Adipocyte (in vitro differentiated cells): ENCODE measurements at places on chromosomes 5 and 9.
A peak's percentile ranks its signal among the peaks of the same experiment; 100 is the strongest.

DNA sequence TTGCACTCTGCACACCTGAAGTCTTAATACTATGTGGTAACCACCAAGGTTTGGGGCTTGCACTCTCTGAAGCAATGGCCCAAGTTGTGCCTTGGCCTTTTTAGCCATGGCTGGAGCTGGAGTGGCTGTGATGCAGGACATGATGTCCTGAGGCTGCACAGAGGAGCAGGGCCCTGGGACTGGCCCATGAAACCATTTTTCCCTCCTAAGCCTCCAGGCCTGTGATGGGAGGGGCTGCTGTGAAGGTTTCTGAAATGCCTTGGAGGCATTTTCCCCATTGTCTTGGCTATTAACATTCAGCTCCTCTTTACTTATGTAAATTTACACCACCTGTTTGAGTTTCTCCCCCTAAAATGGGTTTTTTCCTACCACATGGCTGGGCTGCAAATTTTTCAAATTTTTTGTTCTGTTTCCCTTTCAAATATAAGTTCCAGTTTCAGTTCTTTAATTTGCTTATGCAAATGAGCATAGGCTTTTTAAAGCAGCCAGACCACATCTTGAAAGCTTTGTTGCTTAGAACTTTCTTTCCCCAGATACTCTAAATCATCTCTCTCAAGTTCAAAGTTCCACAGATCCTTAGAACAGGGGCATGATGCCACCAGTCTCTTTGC lies 237.4 kb upstream of the DMAC1 start:
- no peak for DNase-seq

GRCh38 chr9:128459011-128459410 lies 3.2 kb downstream of the ODF2 start:
- no peak for DNase-seq

GRCh38 chr5:156956321-156956720 lies 6.7 kb downstream of the TIMD4 start:
- DNase-seq: no peak

DNA sequence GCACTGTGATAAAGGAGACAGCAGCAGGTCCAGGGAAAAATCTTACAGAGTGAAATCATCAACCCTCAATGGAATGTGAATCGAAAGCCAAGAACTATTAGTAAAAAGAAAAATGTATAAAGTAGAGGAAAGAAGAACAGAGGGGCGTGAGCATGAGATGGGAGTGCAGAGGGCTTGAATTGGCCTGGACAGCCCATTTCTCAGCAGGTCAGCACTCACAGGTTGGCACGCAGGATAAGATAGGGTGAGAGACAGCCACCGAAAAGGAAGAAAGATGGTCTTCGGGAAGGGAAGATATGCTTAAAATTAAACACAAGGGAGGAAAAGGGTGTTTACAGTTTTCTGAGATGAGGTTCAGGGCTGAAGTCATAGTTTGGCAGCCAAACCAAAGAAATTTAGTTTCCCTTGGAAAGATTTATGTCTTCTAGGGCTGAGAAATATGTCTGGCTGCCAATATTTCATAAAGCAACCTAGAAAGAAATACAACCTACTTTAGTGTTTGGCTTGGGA lies 524.7 kb downstream of the SPATA31D1 start:
- peak; percentile 14 for DNase-seq

GRCh38 chr9:116102596-116102995 lies 51.0 kb upstream of the PAPPA start:
- no peak for DNase-seq

- DNase-seq: no peak
Observed at GRCh38 chr9:91711755-91712601, 238.1 kb downstream of the ROR2 start.

GRCh38 chr9:105883847-105884246 lies 189.5 kb downstream of the TMEM38B start:
- no peak for DNase-seq

- no peak for DNase-seq
Observed at GRCh38 chr5:135977375-135977928, 22.7 kb upstream of the LECT2 start.

DNA sequence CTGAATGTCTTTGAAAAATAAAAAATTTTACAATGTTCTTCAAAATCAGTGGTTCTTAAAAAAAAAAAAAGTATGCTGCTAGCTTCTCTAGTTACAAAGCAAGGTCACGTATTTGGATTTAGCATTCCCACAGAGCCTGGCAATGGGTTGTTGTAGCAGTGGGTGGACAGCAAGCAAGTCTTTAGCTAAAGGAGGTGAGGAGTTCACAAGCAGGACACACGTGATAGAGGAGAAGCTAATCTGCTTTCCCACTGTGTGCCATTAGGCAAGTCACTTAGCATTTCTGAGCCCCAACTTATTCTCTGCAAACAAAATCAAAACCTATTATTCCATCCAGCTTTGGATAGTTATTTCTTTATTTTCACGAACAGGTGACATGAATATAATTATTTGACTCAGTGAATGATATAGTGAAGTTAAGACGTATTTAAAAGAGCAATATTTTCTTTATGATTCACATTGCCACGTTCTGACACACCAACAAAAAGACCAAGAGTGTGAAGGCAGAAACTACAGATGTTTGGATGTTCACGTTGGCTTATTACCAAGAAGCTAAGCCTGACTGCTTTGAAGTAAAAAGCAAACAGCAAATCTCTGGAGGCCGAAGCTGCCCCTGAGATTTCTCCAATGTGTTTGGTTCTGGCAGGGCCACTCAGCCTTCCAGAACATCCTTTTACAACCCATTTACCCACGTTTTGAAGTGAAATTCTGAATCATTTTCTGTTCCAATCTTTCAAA lies 612.1 kb upstream of the CDH6 start:
- DNase-seq: no peak

- no peak for DNase-seq
Observed at GRCh38 chr9:92971121-92971520, 23.8 kb downstream of the FGD3 start.

DNA sequence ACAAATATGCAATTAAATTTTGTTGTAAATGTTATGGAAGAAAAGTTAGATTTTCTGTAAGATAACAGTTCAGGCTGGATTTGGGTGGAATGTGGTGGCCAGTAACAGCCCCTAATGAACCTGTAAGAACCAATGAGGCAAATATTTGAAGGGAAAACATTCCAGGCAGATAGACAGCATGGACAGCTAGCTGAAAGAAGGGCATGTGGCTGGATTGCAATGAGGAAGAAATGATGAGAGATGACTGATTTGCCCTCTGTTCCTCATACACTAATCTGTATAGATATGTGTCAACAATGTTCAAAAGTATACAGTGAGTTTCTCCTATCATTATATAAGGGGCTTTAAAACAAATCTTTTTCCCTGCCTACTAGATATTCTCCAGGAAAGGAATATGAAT lies 58.8 kb downstream of the MAN2A1 start:
- no peak for DNase-seq

DNA sequence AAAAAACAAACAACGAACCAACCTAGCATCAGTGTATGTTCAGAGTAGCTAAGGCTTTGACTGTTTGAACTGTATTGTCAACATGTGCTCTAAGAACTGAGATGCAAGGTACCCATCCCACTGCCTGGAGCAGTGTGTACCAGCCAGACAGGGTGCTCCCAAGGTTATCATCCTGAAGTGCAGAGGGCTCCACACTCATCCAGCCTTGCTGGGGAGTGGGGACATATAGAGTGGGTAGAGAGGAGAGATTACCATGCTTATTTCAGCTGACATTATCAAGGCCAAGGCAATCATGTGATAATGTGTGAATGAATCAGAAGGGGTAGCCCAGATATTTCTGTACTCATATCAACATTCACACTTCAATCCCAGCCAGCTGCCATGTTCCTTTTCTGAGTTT lies 68.7 kb upstream of the ZNF622 start:
- no peak for DNase-seq

GRCh38 chr9:132044176-132044875 lies 35.3 kb downstream of the MED27 start:
- DNase-seq: no peak

- DNase-seq: no peak
Observed at GRCh38 chr5:10468256-10468655, 26.6 kb downstream of the ROPN1L start.

DNA sequence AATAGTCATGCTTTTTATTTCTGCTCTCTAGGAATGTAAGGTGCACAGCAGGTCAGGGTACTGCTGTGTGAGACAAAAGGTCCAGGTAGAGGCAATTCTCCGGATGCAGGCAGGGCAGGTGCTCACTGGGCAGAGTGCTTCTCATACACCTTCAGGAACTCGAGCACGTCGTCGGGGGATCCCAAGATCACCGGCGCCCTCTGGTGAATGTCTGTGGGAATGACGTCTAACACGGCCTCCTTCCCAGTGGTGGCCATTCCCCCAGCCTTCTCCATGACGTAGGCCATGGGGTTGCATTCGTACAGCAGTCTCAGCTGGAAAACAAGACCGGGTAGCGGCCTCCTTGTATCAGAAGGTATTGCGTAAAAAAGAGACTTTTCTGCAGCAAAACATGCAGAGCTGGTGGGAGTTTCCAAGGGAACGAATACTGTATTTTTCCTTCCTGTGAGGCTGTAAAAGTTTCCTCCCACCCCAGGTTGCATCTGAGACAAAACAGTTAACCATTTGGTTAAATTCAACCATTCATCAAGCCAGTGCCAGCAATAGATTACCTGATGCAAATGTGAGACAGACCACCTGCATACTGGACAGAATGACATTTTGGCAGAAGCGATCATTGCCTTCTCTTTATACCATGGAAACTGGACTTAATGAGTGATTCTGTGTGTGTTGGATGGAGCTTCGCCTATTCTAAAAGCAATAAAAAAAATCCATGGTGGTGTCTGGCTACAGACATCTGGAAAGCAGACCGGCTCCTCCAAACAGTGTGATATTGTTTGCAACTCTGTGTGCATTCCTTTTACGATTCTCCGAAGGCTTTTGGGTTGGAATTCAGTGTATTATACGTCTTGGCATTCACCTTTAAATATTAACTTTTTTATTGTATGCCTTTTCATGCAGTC lies 9.9 kb upstream of the FBP2 start:
- DNase-seq: peak; percentile 79

DNA sequence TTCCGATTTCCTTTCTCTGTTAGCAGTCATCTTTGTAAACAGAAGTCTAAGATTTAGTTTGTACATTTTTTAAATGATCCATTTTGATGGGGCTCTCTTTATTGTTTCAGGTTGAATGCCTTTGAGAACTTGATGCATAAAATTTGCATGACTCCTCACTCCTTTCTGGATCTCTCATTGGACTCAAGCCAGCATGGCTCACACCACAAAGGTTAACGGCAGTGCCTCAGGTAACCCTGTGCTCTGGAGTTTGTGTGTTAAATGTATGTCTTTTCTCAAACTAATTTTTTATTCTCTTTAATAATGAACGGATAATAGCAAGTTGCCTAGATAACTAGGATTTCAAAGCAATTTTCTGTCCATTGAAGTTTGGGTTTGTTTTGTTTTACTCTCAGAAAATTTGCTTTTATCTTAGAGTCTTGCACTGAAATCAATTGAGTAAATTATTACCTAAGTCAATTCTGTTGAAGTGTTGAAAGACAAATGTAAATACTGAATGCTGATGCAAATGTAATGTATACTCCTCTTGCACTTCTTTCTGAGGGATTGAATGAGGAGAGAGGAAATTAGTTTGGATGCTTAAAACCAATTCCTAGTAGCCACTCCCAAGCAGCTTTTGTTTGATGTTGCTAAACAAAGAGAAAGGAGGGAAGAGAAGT lies 164.6 kb upstream of the DMRT1 start:
- no peak for DNase-seq

DNA sequence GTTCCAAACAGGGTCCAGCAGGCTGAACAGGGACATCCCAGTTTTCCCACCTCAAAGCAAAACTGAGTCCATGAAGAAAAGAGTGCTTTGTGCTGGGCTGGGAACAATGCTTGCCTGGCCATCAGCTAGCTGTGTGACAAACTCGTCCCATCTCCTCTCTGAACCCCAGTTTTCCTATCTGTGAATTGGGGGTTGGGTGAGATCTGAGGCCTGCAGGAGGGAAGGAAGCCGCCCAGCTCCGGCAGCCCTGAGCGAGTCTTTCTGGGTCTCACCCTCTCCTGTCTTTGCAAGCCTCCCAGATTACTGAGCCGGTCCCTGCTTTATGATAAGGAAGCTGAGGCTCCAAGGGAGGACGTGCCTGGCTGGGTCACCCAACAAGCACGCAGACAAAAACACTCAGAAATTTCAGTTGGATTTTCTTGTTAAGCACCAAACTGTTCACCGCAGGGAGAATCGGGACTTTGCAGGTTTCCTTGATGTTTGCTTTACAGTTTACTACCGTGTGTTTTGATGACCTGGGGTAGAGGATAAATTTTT lies 82.6 kb upstream of the LMX1B start:
- no peak for DNase-seq

GRCh38 chr5:122703203-122703602 lies 71.7 kb upstream of the SNX2 start:
- DNase-seq: no peak

- DNase-seq: peak; percentile 37
Observed at GRCh38 chr5:153489611-153490010, 859 bp upstream of the GRIA1 start.

- DNase-seq: no peak
Observed at GRCh38 chr9:122348288-122348777, 22.5 kb upstream of the PTGS1 start.

GRCh38 chr5:82862711-82863110 lies 214.5 kb downstream of the TMEM167A start:
- DNase-seq: peak; percentile 19

GRCh38 chr5:1501372-1502045 lies 22.3 kb downstream of the LPCAT1 start:
- DNase-seq: no peak

GRCh38 chr9:89538871-89539270 lies 41.0 kb upstream of the SEMA4D start:
- DNase-seq: no peak

GRCh38 chr9:113592876-113593575 lies 129.5 kb downstream of the RGS3 start:
- DNase-seq: no peak

DNA sequence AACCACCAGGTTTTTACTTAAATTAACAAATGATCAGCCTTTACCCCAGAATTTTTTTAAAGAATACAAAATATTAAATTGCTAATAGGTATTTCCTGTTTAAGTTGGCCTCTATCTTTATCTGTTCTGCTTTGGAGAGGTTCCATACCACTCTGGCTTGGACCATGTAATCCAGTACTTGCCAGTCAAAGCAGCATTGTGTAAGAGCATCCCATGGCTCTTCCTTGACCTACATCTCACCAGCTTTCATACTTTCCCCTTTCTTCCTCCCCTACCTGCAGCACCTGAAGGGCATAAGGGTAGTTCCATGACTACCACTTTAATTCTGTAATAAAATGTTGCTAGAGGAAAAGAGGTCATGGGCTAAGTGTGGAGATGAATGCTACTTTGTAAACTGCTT lies 140.8 kb upstream of the MTAP start:
- no peak for DNase-seq
